Activated CD4-positive, alpha-beta T cell treated with anti-CD3 and anti-CD28 coated beads, Interleukin-10, Interleukin-2, amounts not matched to agents 100 ng/mL and 50 ng/mL, durations not matched to agents 16 hours and 8 hours (primary cell): ENCODE measurements at places on chromosomes 2 and 18.

GRCh38 chr2:70596293-70596692 lies 42.7 kb upstream of the TGFA start:
- no peak for DNase-seq

DNA sequence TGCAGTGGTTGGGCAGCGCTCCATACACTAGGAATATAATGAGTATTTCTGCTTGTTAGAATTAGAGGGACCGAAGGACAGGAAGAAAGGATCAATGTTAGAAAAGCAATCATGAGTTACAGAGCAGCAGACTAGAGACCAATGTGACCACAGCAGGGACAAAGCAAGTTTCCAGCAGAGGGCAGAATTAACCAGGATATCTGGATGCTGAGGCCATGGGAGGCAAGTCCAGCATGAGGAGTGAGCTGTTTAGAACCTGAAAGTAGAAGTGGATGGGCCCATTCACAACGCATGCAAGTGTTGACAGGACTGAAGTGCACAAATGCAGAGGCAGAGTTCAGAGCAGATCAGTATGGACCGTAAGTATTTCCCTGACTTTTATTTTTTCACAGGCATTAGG lies 910.4 kb upstream of the GYPC start:
- DNase-seq: peak; percentile 0

GRCh38 chr2:140972724-140973123 lies 1158.1 kb downstream of the LRP1B start:
- no peak for DNase-seq

DNA sequence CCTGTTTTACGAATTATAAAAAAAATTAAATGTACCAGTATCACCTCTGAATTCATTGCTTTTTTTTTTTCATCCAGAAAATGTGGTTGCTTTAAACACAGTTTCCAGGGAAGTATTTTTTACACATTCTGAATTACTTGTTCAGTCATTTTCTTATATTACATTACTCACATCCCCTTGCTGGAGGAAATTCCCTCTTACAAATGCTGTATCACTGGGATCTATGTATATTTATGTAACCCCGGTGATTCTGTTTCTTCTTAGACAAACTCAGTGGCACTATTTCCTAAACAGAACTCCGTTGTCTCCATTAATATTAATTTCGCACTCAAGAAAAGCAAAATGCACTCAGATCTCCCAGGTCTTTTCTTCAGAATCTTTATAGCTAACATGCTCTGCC lies 1078.5 kb upstream of the ZEB2 start:
- no peak for DNase-seq

- no peak for DNase-seq
Measured at GRCh38 chr18:21064347-21064746, 47.3 kb downstream of the ROCK1 start.

DNA sequence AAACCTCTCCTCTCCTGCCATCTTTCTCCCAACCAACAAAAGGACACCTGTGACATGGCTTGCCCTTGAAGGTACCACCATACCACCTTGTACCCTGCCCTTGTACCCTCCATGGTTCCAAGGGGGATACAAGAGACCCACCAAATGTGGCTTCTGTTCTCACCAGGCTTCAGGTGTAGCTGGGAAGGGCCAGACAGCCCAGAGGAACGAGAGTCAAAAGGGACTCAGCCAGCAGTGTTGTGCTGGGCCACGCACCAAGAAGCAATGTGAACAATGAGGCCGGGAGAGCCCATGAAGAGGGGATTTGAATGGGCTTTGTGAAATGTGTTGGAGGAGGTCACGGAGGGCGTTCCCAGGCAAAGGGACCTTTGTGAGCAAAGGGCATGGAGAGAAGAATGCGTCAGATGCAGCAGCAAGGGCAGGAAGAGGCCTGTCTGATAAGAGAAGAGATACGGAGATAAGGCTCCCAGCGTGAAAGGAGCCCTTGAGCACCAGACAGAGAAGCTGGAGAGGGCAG lies 48.6 kb downstream of the PLB1 start:
- DNase-seq: peak; percentile 24

DNA sequence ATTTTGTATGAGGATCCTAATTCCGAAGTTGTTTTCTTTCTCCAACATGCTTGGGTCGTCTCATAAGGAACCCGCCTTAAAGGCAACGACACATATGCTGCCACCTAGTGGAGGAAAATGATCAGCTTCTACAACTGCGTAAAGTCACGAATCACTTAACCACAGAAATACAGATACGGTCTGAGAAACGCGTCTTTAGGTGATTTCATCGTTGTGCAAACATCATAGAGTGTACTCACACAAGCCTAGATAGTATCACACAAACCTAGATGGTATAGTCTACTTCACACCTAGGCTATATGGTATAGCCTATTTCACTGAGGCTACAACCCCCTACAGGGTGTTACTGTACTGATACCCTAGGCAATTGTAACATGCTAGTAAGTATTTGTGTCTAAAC lies 13.1 kb downstream of the GNLY start:
- peak; percentile 89 for DNase-seq

DNA sequence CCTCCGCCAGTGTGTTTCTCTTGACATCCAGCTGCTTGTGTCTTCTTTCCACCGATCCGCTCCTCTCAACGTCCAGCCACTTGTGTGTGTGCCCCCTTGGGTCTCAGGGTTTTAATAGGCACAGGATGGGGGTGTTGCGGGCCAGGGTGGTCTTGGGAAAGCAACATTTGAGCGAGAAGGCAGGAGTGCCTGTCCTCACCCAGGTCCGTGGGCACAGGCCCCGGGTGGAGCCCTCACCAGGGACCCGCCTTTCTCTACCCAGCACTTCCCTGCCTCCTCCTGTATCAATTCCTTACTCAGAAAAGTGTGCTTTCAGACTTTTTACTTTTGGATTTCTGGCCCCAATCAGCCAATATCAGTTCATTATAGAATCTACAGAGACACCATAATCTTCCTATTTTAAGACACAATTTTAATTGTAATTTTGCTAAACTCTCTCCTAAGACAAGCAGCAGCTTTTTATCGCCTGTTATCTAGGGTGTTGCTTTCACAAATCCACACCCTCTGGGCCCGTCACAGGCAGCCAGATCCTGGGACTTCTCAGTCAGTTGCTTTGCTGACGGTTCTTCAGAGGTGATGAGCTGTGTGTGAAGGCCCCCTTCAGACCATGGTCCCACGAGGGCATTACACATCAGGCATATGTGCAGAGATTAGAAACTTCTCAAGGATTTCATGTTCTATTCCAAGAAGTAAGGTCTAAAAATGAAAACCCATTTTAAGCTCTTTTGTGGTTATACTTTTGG lies 96.0 kb upstream of the FHL2 start:
- no peak for DNase-seq

GRCh38 chr2:160429248-160430000 lies 64.2 kb downstream of the RBMS1 start:
- peak; percentile 66 for DNase-seq

DNA sequence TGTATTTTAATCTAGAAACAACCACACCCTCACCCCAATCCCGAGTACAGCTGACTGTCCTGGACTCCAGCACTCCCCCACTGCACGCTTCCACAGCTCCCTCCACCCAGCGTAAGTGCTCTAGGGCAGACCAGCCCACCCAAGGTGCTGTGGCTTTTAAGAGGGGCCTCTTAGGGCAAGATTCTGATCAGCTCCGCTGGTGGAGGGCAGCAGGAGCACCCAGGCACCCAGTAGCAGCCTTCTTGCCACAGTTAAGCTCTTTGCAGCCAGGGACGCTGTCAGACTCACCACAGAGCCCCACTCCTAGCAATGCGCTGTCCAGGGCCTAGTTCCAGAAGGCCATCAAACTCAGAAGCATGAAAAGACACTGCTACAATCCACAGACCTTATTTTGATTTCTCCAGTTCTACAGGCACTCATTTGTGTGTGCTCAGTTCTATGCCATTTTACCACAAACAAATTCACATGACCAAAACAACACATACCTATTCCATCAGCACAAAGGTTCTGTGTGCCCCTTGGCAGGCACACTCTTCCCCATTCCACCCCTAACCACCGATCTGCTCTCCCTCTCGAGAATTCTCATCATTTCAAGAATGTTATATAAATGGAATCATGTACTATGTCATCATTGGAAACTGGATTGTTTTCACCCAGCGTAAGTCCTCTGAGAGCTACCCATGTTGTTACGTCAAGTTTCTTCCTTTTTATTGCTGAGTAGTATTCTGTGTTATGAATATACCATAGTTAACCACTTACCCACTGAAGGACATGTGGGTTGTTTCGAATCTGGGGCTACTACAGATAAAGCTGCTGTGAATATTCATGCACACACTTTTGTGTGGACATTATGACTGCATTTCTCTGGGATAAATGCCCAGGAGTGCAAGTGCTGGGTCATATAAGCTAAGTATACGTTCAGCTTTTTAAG lies 40.4 kb downstream of the PTPN2 start:
- DNase-seq: peak; percentile 70

DNA sequence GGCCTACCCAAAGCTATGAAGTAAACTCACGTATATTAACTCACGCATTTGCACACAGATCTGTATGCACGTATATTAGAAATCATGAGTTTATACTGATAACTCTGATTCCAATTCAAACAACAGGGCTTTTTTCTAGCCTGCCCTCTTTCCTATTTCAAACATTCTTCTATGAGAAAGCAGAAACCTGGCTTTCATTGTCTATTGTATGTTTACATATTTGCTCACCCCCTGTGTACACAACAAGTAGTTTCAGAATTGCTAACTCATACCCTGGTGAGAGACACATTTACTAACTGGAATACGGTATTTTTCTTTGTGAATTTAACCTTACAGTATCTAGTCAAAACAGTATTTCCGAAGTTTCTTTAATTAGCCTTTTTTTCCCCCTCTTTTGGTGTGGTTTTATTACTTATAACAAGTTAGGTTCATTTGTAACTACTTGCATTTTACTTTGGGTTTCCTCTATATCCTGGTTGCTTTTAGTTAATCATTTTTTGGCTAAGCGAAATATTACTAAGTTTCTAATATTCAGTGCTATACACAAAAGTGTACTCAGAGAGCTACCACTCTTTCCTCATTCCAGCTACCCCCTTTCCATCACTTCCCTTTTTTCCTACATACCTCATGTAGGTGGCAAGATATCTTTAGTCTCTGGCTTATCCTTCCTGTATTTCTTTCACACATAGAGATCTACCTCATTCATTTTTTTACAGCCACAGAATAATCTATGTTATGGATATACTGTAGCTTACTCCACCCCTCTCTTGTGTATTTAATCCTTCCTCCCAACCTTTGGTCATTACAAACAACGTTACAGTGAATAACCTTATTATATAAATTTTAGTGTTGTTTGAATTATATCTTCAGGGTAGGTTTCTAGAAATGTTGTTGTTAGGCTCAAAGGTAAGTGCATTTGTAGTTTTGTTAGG lies 112.7 kb upstream of the BCL2L11 start:
- DNase-seq: no peak

- peak; percentile 34 for DNase-seq
Measured at GRCh38 chr2:103161456-103162289, 399.8 kb downstream of the TMEM182 start.
